ENCODE measurements at places on chromosomes 2 and 18. TPM values are rescaled to one million over a fixed set of nuclear protein-coding genes. Genes with fewer than 3 reads are reported as not detected.

ARMC9 gene
- total RNA-seq, result 50.7 TPM

DNA sequence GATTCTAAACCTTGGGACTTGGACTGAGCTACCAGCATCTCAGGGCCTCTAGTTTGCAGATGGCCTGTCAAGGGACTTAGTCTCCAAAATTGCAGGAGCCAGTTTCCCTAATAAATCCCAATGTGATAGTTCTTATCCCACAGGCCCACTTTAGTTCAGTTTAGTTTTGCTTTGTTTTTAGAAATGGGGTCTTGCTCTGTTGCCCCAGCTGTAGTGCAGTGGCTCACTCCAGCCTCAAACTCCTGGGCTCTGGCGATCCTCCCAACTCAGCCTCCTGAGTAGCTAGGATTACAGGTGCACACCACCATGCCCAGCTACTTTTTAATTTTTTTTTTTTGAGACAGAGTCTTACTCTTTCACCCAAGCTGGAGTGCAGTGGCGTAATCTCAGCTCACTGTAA lies 2.6 kb upstream of the SF3B1 start:
- no peak overlapping the region for H3K4me3 ChIP-seq
- no peaks in the 10 kb centered on the region for H3K27me3 ChIP-seq
- H3K36me3 ChIP-seq, result no peaks in the 10 kb centered on the region
- H3K4me1 ChIP-seq, result peaks cover 4% of the 10 kb centered on the region
- H3K27ac ChIP-seq, result no peak overlapping the region
- DNase-seq, result no peak

DNA sequence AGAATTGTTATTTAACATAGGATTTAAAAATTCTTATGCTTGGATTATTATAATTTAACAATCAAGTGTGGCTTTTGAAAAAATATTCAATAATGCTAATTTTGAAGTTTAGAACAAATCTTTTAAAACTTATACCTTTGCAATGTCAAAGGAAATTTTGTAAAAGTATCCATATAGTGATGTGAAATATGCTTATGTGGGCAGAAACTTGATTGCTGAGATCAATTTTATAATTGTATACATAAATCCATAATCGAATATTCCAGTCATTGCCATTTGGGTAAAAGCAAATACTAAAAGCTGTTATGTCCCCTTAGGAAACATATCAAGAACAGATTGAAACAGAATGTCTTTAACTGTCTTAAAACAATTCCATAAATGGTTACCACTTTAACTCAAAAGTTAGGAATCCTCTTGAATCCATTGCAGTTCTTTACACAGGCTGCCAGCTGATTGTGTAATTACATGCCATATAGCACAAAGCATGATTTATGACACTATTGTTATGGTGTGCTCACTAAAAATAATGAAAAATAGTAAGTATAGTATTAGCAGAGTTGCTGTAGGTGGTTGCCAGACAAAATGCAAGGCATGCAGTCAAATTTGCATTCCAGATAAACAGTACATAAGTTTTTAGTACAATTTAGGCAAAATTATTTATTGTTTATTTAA lies 24.2 kb downstream of the PLCL1 start:
- H3K4me1 ChIP-seq, result no peaks in the 10 kb centered on the region
- no peak overlapping the region for H3K4me3 ChIP-seq
- no peaks in the 10 kb centered on the region for H3K36me3 ChIP-seq
- DNase-seq, result no peak
- no peaks in the 10 kb centered on the region for H3K27me3 ChIP-seq

DNA sequence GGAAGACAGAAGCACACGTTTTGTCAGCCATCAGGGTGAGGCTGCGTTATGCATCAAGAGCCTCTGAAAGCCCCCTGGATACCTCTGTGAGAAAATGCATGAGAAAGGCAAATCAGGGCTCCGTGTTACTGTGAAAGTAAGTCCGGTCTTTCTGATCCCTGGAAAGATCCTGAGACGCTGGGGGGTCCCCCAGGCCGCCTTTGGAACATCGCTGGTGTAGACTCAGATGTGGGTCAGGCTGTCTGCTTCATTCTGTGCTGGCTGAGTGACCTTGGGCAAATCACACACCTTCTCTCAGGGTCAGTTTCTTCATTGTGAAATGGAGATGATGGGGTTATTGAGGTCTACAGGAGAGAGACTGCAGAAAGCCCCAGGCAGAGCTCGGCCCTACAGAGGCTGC lies 42.0 kb upstream of the HS6ST1 start:
- no peak overlapping the region for H3K4me3 ChIP-seq
- no peak for DNase-seq
- no peak overlapping the region for H3K27ac ChIP-seq

UCN gene
- total RNA-seq, result 2.2 TPM

DNA sequence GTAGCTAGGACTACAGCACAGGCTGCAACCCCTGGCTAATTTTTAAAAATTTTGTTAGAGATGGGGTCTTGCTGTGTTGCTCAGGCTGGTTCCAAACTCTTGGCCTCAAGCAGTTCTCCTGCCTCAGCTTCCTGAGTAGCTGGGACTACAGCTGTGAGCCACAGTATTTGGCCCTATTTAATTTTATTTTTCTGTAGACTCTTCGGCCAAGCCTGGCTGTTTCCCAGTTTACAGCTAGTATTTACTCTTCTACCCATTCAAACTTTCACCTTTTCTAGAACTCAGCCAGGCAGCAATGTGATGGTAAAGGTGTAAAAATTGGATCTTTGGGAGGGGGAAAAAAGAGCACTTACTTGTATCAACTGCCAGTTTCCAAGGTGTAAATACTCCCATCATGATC lies 35.3 kb downstream of the SH3RF3 start:
- peak overlapping the region; percentile 48 for H3K27ac ChIP-seq
- H3K4me1 ChIP-seq, result peaks cover 9% of the 10 kb centered on the region
- no peak overlapping the region for H3K4me3 ChIP-seq
- no peak for DNase-seq

DNA sequence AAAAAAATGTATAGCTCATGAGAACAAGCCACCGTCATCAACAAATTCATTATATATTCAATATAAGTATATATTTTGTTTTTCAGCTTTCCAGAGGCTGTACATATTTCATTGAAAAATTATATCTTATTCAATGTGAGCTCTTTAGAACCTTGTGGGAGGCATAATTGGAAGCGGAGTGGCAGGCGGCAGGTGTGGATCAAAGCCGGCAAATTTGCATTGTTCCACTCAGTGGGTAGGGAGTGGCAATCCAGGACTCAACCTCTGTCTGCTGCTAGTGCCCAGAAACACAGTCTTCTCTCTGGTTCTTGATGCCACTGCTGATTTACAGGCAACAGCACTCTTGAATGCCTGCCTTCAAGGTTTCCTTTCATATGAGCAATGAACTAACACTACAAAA lies 46.9 kb downstream of the GCA start:
- H3K27me3 ChIP-seq, result no peaks in the 10 kb centered on the region
- no peaks in the 10 kb centered on the region for H3K36me3 ChIP-seq

KLHL29 gene
- total RNA-seq, result 13.4 TPM

- peaks cover 4% of the 10 kb centered on the region for H3K4me1 ChIP-seq
- DNase-seq, result no peak
- no peak overlapping the region for H3K4me3 ChIP-seq
Measured at GRCh38 chr2:28340312-28341202, 52.1 kb upstream of the FOSL2 start.

- H3K4me3 ChIP-seq, result no peak overlapping the region
- H3K27me3 ChIP-seq, result no peaks in the 10 kb centered on the region
- H3K4me1 ChIP-seq, result no peaks in the 10 kb centered on the region
- no peaks in the 10 kb centered on the region for H3K36me3 ChIP-seq
- no peak for DNase-seq
Measured at GRCh38 chr2:60311524-60311923, 241.9 kb downstream of the BCL11A start.

DNA sequence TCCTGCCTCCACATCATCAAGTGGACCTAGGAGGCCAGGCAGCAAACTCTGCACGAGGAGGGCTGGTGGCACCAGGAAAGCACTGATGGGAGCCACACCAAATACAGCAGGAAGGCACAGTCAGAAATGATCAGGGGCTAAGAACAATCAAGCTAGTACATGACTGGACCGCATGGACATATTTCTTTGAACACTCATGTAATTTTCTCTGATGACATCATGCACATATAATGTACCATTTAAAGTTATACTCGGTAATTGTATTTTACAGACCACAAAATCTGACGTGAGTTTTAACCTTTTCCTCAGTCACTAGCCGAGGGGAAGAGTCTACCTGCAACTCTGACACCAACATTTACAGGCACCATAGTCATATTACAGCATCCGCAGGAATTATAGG lies 76.7 kb downstream of the XDH start:
- H3K4me3 ChIP-seq, result no peak overlapping the region
- no peak for DNase-seq
- H3K36me3 ChIP-seq, result no peaks in the 10 kb centered on the region
- H3K4me1 ChIP-seq, result no peaks in the 10 kb centered on the region

- no peaks in the 10 kb centered on the region for H3K36me3 ChIP-seq
- peak; percentile 69 for DNase-seq
- H3K4me1 ChIP-seq, result no peaks in the 10 kb centered on the region
- H3K27me3 ChIP-seq, result no peaks in the 10 kb centered on the region
Measured at GRCh38 chr2:175414882-175415487, 233.5 kb upstream of the ATP5MC3 start.

BARD1 gene
- 21.2 TPM for total RNA-seq

- H3K4me1 ChIP-seq, result no peaks in the 10 kb centered on the region
- no peaks in the 10 kb centered on the region for H3K27me3 ChIP-seq
- no peak overlapping the region for H3K27ac ChIP-seq
Measured at GRCh38 chr2:224157655-224158054, 118.6 kb upstream of the SERPINE2 start.

TDRD15 gene
- 0.06 TPM for total RNA-seq

ANKRD30B gene
- not detected for total RNA-seq

DNA sequence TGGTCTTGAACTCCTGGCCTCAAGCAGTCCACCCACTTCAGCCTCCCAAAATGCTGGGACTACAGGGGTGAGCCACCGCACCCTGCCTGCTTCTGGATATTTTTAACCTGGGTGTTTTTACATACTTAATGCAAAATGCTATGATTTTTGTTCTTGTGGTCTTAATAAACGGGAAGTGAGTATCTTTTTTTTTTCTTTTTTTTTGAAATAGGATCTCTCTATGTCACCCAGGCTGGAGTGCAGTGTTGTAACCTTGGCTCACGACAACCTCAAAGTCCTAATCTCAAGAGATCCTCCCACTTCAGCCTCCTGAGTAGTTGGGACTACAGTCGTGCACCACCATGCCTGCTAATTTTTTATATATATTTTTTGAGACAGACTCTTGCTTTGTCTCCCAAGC lies 19.2 kb upstream of the ASXL2 start:
- no peak overlapping the region for H3K27ac ChIP-seq
- H3K4me3 ChIP-seq, result no peak overlapping the region
- DNase-seq, result no peak
- H3K4me1 ChIP-seq, result no peaks in the 10 kb centered on the region

DNA sequence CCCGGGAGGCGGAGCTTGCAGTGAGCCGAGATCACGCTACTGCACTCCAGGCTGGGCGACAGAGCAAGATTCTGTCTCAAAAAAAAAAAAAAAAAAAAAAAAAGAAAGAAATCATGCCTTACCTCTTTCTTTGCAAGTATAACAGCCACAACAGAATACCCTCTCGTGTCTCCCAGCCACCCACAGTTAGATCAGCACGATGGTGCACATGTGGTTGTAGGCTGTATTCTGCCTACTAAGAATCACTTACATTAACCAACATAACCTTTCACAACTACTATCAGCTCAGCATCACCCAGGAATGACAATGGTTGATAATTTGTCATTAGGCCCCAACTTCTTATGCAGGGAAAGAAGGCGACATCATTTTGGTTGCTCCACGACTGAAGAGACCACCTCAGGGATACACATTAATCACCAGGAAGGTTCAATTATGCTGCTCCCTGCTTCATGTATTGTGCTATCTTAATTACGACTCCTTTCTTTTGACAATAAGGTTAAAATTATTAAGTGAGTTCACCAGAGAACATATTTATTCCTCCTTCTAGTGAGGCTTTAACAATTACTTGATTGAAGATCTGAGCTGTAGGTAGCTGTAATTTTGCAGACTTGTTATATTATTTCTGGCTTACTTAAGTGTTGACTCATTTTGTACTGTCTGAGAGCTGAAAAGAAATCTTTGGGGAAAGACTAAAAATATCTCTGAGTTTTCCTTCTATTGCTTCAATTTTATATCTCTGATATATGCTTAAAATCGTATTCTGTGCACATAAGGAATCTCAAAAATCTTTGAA lies 120.1 kb downstream of the LRP1B start:
- H3K4me3 ChIP-seq, result no peak overlapping the region
- DNase-seq, result no peak
- H3K27me3 ChIP-seq, result no peaks in the 10 kb centered on the region

GRCh38 chr18:64134044-64134747 lies 14.7 kb downstream of the LINC00305 start:
- no peak overlapping the region for H3K27ac ChIP-seq
- no peaks in the 10 kb centered on the region for H3K4me1 ChIP-seq
- no peak for DNase-seq
- no peaks in the 10 kb centered on the region for H3K27me3 ChIP-seq
- H3K36me3 ChIP-seq, result no peaks in the 10 kb centered on the region

VSNL1 gene
- total RNA-seq, result not detected

DSEL gene
- total RNA-seq, result 17.4 TPM

DNA sequence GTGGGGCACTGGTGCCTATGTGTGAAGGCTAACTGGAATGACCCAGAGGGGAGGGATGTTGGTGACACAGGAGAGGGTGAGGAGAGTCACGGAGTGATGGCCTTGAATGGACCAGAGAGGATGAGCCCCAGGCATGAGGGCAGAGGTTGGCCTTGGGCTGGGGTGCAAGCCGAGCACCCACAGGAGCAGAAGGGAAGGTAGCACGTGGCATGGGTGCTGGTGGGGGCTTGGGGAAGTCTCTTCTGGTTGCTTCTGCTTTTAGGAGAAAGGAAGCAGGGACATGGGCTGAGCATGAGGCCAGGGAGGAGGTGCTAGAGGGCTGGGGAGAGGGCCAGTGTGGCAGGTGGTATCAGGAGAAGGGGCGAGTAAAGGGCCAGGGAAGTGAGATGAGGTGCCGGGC lies 183.8 kb downstream of the DYSF start:
- H3K4me1 ChIP-seq, result peaks cover 4% of the 10 kb centered on the region
- H3K36me3 ChIP-seq, result no peaks in the 10 kb centered on the region
- no peaks in the 10 kb centered on the region for H3K27me3 ChIP-seq
- H3K4me3 ChIP-seq, result no peak overlapping the region
- no peak overlapping the region for H3K27ac ChIP-seq

OR6B2 gene
- not detected for total RNA-seq

GRCh38 chr2:65856928-65857327 lies 424.5 kb upstream of the SPRED2 start:
- H3K27ac ChIP-seq, result no peak overlapping the region
- H3K27me3 ChIP-seq, result no peaks in the 10 kb centered on the region
- no peak overlapping the region for H3K4me3 ChIP-seq

All from aorta (tissue), 5 donors.